Astrocyte of the spinal cord (primary cell): ENCODE measurements at places on chromosomes 6 and 20.
A peak's percentile ranks its signal among the peaks of the same experiment; 100 is the strongest.

GRCh38 chr6:116745176-116745575 is 20.3 kb downstream of the FAM162B start:
- no peak for DNase-seq

DNA sequence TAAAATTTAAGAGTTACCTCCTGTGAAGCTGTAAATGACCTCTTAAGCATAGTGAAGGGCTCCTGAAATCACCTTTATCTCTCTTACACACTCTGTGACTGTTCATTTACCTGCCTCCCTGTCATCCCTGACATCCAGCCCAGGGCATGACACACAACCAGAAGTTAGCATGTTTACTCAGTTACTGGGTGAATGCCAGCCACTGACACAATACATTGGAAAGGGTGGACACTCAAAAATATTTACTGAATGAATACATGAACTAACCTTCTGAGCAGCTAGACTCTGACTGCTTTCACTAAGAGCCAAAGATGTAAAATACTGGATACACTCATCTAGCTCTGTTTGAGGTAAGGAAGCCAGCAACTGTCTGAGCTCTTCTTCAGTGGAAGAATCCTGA is 25.3 kb downstream of the SERAC1 start:
- DNase-seq: peak; percentile 49

DNA sequence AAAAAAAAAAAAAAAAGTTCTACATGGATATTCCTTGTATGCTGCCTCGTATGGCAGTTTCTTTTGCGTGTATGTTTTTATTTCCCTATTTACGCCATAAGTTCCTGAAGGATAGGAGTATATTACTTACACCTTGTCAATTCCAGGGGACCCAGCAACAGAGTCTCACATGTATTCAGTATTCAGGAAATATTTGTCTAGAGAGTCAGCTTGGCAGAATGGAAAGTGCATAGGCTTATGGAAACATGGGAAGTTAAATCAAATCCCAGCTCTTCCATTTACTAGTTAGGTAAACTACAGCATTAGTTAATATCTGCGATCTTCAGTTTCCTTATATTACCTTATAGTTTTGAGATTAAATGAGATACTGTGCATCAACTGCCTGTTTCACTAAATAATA is 51.1 kb upstream of the SLC22A16 start:
- DNase-seq: no peak

- no peak for DNase-seq
These were observed 501.8 kb upstream of the SULF2 start for GRCh38 chr20:48287021-48287494.

DNA sequence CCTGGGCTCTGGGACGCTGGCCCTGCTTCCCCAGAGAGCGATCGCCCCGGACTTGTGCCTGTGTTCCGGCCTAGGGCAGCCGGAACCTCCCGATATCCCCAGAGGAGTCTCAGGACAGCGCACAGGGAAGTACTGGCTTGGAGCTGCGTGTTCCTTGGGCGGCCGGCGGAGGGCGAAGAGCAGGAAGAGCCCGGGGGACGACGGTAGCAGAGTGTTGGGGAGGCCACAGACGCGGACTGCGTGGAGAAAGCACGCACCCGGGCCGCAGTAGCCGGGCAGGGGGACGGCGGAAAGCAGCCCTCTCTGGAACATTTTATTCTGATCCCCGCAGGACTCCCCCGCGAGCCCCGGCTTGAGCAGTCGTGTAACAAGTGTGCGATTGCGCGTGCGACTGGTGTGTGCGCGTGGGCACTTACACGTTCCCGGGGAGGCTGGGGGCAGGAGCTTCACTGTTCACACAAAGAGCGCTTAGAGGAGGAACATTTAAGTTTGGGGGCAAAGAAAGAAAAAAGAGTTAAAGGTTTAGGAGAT is 36.1 kb downstream of the NCR2 start:
- DNase-seq: peak; percentile 49

GRCh38 chr6:125066964-125067363 is 86.6 kb upstream of the TPD52L1 start:
- DNase-seq: peak; percentile 84

GRCh38 chr6:158077676-158078075 is 90.4 kb downstream of the SERAC1 start:
- DNase-seq: no peak

- DNase-seq: no peak
These were observed 17.1 kb upstream of the RPN2 start for GRCh38 chr20:37161830-37162549.

DNA sequence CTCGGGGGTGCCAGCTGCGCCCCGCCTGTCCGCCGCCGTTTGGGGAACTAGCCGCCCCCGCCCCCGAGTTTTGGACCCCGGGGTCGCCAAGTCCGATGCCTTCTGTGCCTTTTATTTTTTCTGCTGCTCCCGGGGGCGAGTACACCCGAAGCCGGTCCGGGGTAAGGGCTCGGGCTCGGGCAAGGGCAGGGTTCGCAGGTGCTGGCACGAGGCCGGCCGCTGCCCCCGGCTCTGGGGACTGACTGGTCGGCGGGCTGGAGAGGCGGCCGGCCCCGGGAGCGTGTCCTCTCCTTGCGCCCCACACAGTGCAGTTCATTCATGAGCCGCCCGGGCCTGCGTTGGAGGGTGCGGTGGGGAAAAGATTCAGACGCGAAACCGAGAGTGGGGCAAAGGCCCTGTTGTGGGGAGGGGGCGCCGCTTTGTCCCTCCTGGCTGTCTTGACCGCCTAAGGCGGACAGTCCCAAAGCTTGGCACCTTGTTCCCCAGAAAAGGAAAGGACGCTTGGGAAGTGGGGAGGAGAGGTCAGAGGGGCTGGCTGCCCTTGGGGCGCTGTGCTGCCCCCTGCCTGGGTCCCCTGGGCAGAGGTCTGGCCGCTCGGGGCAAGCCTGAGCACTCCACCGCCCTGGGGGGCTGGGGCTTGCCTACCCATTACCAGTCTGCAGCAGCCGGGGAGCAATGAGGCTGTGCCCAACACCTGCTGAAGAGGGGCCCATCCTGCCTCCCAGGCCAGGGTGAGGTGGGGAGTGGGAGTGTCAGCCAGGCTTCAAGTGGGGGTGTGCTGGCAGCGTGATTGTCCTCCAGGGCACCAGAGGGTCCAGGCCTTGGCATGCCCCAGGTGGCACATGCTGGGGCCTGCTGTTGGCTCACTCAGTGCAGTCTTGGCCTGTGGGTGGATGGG is 915 bp downstream of the TMEM63B start:
- DNase-seq: no peak

DNA sequence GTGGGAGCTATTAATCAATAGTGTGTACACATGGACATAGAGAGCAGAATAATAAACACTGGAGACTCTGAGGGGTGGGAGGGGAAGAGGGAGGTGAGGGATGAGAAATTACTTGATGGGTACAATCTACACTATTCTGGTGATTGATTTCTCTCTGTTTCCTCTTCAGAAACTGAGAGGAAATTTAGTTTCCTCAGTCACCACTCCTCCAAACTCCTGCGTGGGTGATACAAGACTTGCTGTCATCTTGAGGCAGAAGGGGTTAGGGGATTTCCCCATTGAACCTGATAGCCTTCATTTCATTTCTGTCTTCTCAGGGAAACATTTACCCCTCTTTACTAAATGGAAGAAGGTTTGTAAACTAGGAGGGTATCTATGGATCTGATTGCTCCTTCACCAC is 84.3 kb upstream of the ESR1 start:
- DNase-seq: no peak

DNA sequence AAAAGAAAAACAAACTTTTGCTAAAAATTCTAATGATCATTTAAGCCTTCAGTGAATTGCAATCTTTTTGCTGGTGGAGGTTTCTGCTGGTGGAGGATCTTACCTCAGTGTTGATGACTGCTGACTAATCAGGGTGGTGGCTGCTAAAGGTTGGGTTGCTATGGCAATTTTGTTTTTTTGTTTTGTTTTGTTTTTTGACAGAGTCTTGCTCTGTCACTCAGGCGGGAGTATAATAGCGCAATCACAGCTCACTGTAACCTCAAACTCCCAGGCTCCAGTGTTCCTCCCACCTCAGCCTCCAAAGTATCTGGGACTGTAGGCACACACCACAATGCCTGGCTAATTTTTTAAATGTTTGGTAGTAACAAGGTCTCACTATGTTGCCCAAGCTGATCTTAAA is 94.7 kb downstream of the ANKRD6 start:
- no peak for DNase-seq

GRCh38 chr6:38509713-38510112 is 130.0 kb downstream of the BTBD9 start:
- peak; percentile 87 for DNase-seq

- no peak for DNase-seq
These were observed 122.3 kb downstream of the RNASET2 start for GRCh38 chr6:166834049-166834448.

DNA sequence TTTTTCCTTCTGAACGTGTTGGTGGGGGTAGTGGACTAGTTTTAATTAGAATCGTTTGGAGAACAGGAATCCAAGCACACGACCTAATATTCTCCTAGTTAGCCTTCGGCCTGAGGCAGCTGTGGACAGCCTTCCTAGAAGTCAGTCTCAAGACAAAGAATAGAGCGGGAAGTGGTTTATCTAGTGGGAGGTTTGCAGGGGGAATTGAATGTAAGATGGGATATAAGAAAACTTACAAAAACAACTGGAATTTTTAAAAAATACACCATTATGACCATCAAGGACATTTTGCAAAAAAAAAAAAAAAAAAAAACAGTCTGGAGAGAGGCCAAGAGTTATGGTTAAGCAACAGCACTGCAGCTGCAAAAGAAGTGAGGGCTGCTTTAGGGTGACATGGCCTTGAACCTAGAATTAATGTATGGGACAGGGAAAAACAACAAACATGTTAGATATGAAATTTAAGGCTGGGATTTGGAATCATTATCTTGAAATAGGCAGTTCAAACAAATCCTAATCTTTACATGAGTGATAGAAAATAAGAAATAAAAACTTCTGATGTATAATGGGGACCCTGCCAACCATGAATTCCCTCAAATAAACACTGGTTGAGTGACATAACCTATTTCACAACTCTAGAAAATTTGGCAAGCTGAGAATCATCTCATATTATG is 40.2 kb downstream of the PLAGL1 start:
- DNase-seq: peak; percentile 12

- DNase-seq: no peak
These were observed 559 bp downstream of the LAMA5 start for GRCh38 chr20:62366370-62367135.

- DNase-seq: peak; percentile 48
These were observed 568 bp downstream of the PREP start for GRCh38 chr6:105402090-105402938.

- no peak for DNase-seq
These were observed 7.9 kb upstream of the POU5F1 start for GRCh38 chr6:31178143-31179041.

GRCh38 chr6:147637620-147638195 is 129.2 kb downstream of the SAMD5 start:
- DNase-seq: no peak
